Epithelial cell of proximal tubule (primary cell): ENCODE measurements at places on chromosomes 7 and 10. TPM values are rescaled to one million over a fixed set of nuclear protein-coding genes. Genes with fewer than 3 reads are reported as not detected.

The GNB2 gene
- 245 and 295 TPM in 2 replicates for total RNA-seq

GRCh38 chr7:159127691-159128642 is 16.7 kb downstream of the VIPR2 start:
- no peak for DNase-seq

The LIPN gene
- total RNA-seq, result not detected in 2 replicates

GRCh38 chr10:96413151-96413787 is 54.5 kb upstream of the OPALIN start:
- no peak for DNase-seq

DNA sequence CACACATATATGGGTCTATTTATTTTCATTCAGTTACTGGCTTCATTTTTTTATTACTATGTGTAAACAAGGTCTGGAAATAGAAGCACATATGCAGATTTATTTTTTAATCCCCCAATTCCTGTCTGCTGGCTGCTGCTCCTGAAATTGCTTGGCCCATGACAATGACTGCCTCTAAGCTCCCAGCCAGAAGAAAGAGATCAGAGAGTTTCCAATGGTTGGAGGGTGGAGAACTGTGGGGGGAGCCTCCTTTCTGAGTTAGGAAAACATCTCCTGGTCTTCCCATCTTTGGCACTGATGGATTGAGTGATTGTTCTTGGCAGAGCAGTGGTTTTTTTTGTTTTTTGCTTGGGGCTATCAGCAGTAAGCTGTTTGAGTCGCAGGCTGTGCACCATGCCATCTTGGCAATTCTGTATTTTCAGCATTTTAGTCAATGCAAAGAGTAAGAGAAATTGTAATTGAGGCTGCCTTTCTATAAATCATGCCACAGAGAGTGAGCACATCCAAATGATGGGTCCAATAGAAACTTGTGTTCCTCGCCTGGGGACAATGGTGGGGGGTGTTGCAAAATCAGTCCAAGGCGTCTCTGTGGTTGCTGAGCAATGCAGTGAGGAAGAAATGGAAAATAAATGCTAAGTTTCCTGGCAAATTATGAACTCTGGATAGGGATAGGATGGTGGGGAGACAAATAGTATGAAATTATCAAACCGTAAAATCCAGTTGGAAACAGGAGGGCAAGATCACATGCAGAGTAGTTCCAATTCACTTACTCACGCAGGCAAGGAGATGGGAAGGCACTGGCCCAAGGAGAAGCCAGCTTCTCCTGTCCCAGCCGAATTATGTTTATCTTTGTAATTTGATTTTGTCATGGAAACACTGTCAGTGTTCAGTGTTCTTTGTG is 382.4 kb downstream of the SORCS3 start:
- peak; percentile 96 for DNase-seq

The C10orf95 gene
- 2.2 and 10.3 TPM in 2 replicates for total RNA-seq

The SLC13A1 gene
- not detected in 2 replicates for total RNA-seq

- DNase-seq, result no peak
Measured at GRCh38 chr10:131874991-131875451, 25.8 kb upstream of the PPP2R2D start.

DNA sequence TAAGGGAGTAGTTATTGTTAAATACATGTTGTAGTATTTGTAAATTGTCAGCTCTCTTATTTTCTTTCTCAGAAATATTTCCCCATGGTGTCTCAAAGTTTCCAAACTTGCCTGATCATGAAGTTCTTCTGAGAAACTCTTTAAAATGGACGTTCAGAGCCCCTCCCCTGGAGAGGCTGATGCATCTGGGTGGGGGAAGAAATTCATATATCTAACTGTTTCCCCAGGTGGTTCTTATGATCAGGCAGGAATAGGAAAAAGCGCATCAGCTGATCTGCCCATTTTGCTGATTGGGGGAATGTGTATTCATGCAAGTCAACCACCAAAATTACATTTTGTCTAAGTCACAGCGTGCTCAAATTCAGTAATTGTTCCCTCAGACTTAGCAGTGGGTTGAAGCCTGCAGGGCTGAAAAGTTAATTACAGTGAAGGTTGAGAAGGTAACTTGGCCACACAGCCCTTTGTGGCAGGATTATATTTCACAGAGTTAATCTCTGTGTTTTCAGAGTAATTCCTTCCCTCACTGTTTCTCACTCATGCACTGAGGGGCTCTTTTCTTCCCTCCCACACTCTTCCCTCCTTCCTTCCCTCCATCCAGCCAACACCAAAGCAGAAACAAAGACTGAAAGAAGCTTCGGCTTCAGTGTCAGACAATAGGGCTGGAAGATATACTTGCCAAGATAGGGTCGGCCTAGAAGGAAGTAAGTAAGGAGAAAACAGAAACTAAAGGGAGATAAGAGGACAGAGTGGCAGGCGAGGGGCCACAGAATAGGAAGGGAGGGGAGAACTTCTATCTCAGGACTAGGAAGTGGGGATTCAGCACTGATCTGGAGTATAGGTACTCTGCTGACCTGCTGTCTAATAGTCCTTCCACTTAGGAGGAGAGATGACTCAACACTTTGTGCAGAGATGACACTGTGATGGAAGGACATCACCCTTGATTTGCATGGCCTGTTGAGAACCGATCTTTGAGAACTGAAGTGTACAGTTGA is 50.5 kb upstream of the STARD3NL start:
- DNase-seq, result no peak

The OR6B1 gene
- total RNA-seq, result not detected in 2 replicates

- no peak for DNase-seq
Measured at GRCh38 chr10:52071814-52072213, 242.3 kb upstream of the DKK1 start.

The NANOS1 gene
- total RNA-seq, result 3.9 and 8.0 TPM in 2 replicates

GRCh38 chr10:51422311-51423120 is 276.9 kb downstream of the CSTF2T start:
- no peak for DNase-seq

- no peak for DNase-seq
Measured at GRCh38 chr10:76015245-76015644, 583.8 kb downstream of the LRMDA start.

- no peak for DNase-seq
Measured at GRCh38 chr7:71625545-71625944, 493.6 kb downstream of the GALNT17 start.

The SFRP4 gene
- total RNA-seq, result 0.06 TPM in 1 of 2 replicates, not detected in the other

DNA sequence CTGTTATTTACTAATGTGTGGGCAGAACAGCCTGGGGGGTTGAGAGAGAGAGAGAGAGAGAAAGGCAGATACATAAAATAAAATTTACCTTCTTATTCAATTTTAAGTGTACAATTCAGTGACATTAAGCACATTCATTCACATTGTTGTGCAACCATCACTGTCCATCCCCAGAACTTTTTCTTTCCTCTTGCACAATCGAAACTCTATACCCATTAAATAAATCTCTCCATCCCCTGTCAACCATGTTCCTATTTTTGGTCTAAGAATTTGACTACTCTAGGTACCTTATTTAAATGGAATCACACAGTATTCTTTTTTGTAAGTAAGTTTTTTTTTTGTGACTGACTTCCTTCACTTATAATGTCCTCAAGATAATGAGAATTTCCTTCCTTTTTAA is 181.6 kb downstream of the SND1 start:
- DNase-seq, result no peak

The CADPS2 gene
- 4.4 and 5.6 TPM in 2 replicates for total RNA-seq

The NKX2-3 gene
- total RNA-seq, result not detected in 2 replicates

- no peak for DNase-seq
Measured at GRCh38 chr7:123285076-123285700, 85.4 kb upstream of the SLC13A1 start.

GRCh38 chr10:75013007-75013406 is 98.4 kb upstream of the SAMD8 start:
- DNase-seq, result no peak

- DNase-seq, result no peak
Measured at GRCh38 chr7:36972140-36972518, 247.8 kb upstream of the AOAH start.

GRCh38 chr7:154484943-154485342 is 432.7 kb downstream of the DPP6 start:
- DNase-seq, result no peak

GRCh38 chr7:151063212-151063561 is 3.8 kb downstream of the SLC4A2 start:
- no peak for DNase-seq
